ENCODE measurements at places on chromosomes 7 and 10.

DNA sequence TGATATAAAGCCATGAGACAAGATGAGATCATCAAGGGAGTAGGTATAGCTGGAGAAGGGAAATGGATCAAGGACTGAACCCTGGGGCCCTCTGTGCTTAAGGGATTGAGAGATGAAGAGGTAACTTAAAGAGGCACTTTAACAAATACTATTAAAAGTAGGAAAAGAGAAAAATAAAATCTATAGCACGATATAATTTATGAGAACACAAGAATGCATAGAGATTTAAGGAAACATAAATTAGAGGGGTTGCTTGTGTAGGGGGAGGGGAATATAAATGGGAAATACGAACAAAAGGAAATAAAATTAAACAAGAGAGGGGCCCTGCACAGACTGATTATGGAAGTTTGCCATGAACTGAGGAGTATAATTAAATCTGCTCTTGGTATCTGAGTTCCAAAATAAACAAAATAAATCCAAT lies 15.6 kb upstream of the LRRC17 start:
- no peak for DNase-seq

GRCh38 chr7:128003167-128003566 lies 28.1 kb downstream of the LRRC4 start:
- no peak for DNase-seq

GRCh38 chr10:124349996-124350280 lies 68.8 kb downstream of the OAT start:
- DNase-seq = no peak

DNA sequence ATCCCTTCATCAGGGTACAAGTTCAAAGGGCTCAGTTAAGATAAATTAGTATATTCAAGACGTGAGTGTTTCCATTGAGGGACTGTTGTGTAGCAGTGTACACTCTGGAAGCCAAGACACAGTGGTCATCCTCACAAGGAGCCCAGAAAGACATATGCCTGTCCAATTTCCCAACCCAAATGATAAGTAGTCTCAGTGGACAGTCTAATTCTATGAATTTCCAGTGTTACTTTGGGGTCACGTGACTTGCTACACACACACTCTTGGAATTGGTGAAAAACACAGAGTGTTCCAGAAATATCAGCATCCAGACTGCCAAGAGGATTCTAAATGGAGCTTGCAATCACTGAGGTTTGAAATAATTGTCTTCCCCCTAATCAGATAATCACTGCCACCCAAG lies 365.1 kb downstream of the WDR11 start:
- DNase-seq = no peak

GRCh38 chr7:114957444-114957843 lies 35.5 kb downstream of the MDFIC start:
- no peak for DNase-seq
